ENCODE measurements at places on chromosomes 16 and 17.

DNA sequence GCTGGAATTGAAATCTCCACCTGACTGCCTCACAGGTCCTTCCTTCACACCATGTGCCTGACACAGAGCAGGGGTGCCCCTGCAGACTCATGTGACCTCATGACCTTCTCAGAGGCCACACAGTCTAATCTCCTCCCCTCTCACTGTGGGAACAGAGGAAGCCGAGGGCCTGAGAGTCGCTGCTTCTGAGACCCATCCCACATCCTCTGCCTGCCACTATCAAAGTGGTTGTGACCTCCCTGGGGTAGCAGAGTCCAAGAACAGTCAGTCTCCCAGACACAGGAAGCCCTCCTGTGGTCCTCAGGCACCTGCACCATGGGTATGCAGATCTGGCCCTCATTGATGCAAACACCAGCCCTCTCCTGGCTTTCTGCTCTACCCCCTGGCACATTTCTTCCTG, 78.5 kb downstream of the RAB11FIP4 start:
- no peak for DNase-seq

GRCh38 chr17:76737676-76738467, at the start of gene MFSD11:
TSS of gene MFSD11 (plus strand) at chr17:76738119. CDS start at chr17:76738353, 234 bp downstream.
- peak; percentile 97 for DNase-seq

DNA sequence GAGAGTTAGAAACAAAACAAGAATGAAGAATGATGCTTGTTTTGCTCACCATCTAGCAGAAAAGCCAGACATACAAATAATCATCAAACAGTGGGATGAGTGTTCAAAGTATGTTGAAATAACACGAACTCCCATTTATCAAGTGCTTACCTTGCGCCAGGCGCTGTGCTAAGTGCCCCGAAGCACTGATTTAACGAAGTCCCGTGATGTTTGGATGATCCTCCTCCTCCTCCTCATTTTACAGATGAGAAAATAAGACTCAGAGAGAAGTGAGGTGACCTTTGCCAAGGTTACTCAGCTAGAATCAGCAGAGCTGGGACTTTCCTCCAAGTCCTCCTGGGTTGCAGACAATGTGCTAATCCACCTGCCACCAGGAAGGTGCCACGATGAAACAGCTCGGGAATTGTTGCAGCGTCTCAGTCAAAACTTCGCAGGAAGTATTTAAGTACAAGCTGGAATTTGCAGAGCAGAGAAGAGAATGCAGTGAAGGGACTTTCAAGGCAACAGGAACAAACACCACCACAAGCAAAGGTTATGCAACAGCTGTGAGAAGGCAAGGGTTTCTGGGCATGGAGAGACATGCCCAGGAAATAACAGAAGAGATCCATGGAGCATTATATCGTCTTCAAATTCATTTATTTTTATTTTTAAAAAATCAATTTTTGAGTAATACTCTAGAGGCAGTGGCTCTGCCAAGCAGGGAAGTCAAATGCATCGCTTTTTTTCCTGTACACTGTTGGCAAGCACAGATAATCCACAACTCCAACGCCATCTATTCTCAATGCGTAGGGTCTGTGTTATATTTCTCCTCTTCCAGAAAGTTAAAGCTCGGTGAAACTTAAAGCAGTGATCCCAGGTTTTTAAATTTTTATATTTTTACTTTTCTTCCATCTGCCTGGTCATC, 11.1 kb downstream of the PRCD start:
- DNase-seq: no peak

DNA sequence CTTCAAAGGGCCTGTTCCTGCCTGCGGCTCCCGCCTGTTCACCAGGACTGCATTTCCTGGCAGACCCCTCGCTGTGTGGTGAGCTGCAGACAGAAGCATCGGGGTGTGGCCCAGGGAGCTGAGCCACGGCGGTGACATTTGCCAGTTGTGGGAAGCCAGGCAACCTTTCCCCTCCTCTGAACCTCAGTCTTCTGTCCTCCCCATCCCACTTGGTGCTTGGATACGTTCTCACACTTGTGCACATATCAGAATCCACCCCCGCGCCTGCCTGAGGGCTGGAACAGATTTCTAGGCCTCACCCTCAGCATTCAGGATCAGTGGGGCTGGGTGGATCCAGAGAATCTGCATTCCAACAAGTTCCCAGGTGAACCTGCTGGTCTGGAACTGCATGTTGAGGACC, 63.5 kb downstream of the CRISPLD2 start:
- no peak for DNase-seq

- DNase-seq: no peak
These were observed 297.1 kb upstream of the MAF start for GRCh38 chr16:79897453-79898146.

DNA sequence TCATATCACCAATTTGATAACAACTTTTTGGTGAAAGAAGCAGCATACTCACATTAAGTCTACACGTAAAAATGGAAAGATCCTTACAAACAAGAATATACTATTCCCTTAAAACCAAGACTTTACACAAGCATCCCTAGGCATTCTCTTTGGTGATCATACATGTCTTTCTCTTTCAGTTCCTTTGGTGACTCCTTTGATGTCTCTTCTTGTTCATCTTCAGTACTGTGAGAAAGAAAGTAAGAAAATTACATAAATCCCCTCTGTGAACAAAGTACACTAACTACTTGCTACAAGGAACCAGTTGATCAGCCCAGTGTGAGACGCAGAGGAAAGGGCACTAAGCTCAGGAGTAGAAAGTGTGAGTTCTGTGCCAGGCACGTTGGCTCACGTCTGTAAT, 59.6 kb upstream of the MTMR4 start:
- no peak for DNase-seq

- no peak for DNase-seq
These were observed 110.4 kb downstream of the CMIP start for GRCh38 chr16:81554979-81555378.

GRCh38 chr16:24734382-24734781, 4.9 kb downstream of the TNRC6A start:
- no peak for DNase-seq

- no peak for DNase-seq
These were observed 88.9 kb upstream of the HLF start for GRCh38 chr17:55175788-55176427.

DNA sequence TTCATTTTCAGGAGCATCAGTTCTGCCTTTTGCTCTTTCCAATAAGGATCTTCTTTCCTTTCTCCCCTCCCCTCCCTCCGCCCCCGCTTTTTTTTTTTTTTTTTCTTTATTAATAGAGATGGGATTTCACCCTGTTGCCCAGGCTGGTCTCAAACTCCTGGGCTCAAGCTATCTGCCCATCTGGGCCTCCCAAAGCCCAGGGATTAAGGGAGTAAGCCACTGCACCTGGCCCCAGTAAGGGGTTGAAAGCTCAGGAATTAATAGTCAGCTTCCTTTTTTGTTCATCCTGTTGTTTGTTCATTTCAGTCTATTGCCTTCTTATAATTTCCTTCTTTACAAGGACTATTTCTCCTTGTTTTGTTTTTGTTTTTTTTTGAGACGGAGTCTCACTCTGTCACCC, 7.9 kb upstream of the C17orf58 start:
- DNase-seq: no peak
